Myometrial cell (primary cell): ENCODE measurements at places on chromosomes 5 and 9. TPM values are rescaled to one million over a fixed set of nuclear protein-coding genes. Genes with fewer than 3 reads are reported as not detected.

SH3GL2 gene
- not detected in 2 replicates for total RNA-seq

SAXO1 gene
- total RNA-seq: not detected in 2 replicates

POLE3 gene
- total RNA-seq: 55.6 and 59.1 TPM in 2 replicates

FSTL4 gene
- total RNA-seq: not detected in 2 replicates

NR4A3 gene
- not detected in 2 replicates for total RNA-seq

C9orf152 gene
- not detected in 2 replicates for total RNA-seq

PTBP3 gene
- total RNA-seq: 18.6 and 108 TPM in 2 replicates

LRRTM2 gene
- total RNA-seq: not detected in 2 replicates

AQP7 gene
- total RNA-seq: not detected in 2 replicates

PCDHGA5 gene
- 0.29 and 0.89 TPM in 2 replicates for total RNA-seq

LIFR gene
- 20.5 and 22.3 TPM in 2 replicates for total RNA-seq

ENC1 gene
- total RNA-seq: 11.5 and 21.3 TPM in 2 replicates

CTNNAL1 gene
- total RNA-seq: 203 and 235 TPM in 2 replicates

FAXDC2 gene
- 8.5 and 19.9 TPM in 2 replicates for total RNA-seq

ARSI gene
- 1.2 and 1.8 TPM in 2 replicates for total RNA-seq

RGMB gene
- 19.0 and 33.4 TPM in 2 replicates for total RNA-seq

PCDHGA3 gene
- total RNA-seq: 0.18 TPM in 1 of 2 replicates, not detected in the other

COL23A1 gene
- total RNA-seq: not detected in 2 replicates

GFPT2 gene
- total RNA-seq: 64.9 and 101 TPM in 2 replicates

ADAMTS19 gene
- total RNA-seq: not detected in 2 replicates

BARHL1 gene
- total RNA-seq: not detected in 2 replicates

DRD1 gene
- not detected in 2 replicates for total RNA-seq

SCGB3A2 gene
- not detected in 2 replicates for total RNA-seq

TUSC1 gene
- total RNA-seq: 6.9 and 14.1 TPM in 2 replicates

CDKN2A gene
- 52.5 and 58.8 TPM in 2 replicates for total RNA-seq

CD14 gene
- 0.18 TPM in 1 of 2 replicates, not detected in the other for total RNA-seq
